ENCODE measurements at places on chromosomes 1 and 21.

GRCh38 chr1:90133133-90133532, 138.2 kb downstream of the ZNF326 start:
- peak; percentile 10 for DNase-seq

DNA sequence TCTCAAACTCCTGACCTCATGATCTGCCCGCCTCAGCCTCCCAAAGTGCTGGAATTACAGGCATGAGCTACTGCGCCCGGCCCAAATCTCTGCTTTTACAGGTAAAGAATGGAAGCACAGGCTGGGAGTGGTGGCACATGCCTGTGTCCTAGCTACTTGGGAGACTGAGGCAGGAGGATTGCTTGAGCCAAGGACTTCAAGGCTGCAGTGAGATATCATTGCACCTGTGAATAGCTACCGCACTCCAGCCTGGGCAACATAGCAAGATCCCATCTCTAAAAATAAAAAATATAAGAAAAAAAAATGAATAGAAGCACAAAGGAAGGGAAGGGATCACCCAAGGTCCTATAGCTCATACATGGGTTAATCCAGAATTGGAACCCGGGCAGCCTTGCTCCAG, 15.0 kb downstream of the ALPL start:
- no peak for DNase-seq

DNA sequence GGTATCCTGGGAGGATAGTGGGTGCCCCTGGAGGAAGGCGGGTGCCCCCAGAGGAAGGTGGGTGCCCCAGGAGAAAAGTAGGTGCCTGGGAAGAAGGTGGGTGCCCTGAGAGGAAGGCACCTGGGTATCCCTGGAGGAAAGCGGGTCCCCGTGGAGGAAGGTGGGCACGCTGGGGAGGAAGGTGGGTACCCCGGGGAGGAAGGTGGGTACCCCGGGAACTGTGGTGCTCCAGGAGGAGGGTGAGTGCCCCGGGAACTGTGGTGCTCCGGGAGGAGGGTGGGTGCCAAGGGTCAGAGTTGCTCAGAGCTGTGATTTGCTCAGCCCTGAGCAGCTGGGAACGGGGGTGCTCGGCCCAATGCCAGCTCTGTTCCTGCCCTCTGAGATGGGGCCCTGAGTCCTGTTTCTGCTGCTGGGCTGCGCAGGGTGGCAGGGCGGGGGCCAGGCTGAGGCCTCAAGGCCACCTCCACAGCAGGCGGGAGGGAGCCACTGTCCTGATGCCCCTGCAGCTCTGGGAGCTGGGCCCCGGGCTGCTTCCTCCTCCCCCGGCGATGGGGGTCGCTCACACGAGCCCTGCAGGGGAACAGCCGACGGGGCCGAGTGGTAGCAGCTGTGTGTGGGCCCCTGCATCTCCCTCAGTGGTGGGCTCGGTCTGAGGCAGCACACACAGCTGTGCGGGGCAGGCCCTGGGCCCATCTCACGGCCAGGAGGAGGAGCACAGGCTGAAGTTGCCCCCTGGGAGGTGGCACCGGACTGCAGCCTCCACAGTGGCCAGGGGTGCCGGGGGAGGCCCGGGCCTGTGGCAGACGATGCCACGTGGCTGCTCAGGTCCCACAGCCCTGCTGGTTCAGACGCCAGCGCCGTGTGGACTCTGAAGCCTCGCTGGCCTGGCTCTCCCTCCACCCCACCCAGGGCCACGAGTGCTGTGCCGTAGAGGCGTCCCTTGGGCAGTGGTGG, 57.4 kb downstream of the SLX9 start:
- DNase-seq = no peak

- no peak for DNase-seq
These were observed 47.6 kb downstream of the RHOU start for GRCh38 chr1:228782662-228783417.

- no peak for DNase-seq
These were observed 35.4 kb downstream of the PLPP3 start for GRCh38 chr1:56543783-56544612.

DNA sequence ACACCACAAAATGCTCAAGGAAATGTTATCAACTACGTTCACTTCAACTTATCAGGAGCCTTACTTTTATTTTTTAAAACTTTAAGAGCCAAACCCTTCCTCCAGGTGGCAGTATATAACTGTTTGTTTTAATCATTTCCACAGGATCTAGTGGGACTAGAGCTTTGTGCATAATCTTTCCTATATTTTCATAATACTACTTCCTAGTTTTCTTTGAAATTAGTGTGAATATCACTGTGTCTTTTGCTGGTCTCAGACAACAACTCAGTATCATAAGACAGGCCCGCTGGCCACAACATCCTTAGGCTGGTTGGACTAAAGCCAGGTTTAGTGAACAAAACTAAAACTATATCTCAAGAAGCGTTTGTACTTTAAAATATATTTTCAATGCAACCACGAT, 145.5 kb downstream of the TIAM1 start:
- DNase-seq = peak; percentile 33

GRCh38 chr21:31173881-31174555, 135.7 kb upstream of the KRTAP19-8 start:
- DNase-seq = no peak

GRCh38 chr1:11245904-11246719, 16.2 kb downstream of the MTOR start:
- DNase-seq = no peak

GRCh38 chr1:72278461-72278860, 3.9 kb downstream of the NEGR1 start:
- DNase-seq = no peak

- no peak for DNase-seq
These were observed 259.3 kb upstream of the CACYBP start for GRCh38 chr1:174740249-174740968.

- no peak for DNase-seq
These were observed 101.5 kb upstream of the TMEM51 start for GRCh38 chr1:15051882-15052528.

DNA sequence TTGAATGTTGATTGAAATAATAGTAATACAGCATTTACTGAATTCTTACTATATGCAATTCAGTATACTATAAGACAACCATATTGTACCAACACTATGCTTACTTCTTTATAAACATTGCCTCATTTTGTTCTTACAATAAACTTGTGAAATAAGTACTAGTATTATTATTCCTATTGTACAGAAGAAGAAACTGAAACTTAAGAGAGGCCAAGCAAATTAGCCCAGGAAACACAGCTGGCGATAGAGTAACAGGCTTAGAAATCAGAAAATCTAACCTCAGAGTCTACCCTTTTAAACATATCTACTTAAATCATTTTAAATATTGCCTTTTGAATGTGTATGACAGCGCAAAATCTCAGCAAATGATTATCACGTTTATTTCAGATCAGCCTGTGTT, 41.7 kb downstream of the FASLG start:
- no peak for DNase-seq

- no peak for DNase-seq
These were observed 15.7 kb downstream of the REG4 start for GRCh38 chr1:119795261-119796200.

DNA sequence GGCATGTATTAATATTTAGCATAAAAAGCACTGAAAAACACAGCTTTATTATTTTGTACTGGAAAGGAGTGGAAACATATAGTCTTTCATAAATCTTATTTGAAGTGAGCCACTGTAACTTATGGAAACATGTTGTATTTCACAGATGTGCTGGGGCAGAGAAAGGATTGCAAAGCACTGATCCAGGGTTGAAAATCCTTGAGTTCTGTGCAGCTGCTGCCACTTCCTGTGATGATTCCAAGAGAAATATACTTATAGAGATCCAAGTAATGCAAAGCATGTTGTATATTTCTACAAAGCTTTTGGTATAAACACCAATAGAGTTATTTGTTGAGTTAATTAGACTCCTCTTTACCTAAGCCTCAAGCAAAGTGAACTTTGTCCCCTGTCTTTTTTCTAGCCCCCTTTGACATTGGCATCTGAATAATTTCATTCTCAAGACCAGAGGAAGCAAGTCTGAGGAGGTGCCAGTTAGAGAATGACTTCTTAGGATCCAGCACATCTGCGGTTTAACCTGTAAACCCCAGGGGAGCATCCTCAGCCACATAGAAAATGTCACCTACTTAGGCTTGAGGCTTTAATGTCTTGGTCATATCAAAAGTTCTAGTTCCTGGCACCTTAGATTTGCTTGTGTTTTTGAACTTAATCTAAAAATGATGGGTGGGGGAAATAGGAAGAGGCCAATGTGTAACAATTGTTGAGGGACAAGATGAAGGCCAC, 173.3 kb downstream of the FASLG start:
- no peak for DNase-seq

- DNase-seq = no peak
These were observed 37.0 kb upstream of the PDE9A start for GRCh38 chr21:42616446-42616845.

DNA sequence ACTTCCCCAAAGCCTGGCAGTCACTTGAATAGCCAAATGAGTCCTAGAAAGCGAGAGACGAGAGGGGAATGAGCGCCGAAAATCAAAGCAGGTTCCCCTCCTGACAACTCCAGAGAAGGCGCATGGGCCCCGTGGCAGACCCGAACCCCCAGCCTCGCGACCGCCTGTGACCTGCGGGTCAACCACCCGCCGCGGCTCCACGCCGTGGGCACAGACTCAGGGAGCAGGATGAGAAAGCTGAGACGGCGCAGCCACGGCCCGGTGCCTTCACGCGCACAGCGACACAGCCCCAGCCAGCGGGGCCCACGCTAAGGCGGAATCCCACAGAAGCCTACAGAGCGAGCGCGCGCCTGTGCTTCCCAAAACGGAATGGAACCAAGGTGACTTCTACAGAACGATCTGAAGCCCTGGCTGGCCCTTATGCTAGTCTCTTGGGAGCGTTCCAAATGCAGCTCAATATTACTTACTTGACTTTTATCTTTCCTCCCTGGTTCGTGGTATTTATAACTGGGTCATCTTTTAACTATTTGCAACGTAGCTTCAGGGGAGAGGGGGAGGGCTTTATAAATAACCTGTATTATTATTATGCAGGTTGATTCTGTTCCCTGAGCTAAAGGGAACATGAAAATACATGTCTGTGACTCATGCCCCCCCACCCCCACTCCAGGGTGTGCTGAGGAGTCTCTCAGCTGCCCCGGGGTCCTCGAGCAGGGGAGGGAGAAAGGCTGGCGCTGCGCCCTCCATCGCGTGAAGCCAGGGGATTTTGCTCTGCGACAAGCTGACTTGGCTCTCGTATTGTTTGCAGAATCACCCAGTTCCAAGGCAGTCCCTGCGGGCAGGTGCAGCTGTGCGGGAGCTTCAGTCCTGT, 1.7 kb downstream of the TSPEAR start:
- DNase-seq = no peak

DNA sequence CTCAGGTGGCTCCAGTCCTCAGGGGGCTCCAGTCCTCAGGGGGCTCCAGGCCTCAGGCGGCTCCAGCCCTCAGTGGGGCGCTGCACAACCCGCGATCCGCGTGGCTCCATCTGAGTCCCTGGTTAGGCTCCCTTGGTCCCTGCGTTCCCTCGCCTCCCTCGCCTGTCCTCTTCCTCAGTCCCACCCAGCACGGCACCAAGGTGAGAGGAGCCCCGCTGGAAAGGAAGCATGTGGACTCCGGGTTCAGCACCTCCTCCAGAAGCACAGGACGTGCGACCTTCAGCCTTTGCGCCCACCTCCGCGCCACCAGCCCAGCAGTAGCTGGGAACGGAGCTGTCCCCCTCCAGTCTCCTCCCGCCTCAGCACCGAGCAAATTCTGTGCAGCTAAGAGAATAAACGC, 8.1 kb upstream of the OR2M5 start:
- DNase-seq = no peak

- DNase-seq = no peak
These were observed 17.1 kb upstream of the CCDC27 start for GRCh38 chr1:3735027-3735681.

DNA sequence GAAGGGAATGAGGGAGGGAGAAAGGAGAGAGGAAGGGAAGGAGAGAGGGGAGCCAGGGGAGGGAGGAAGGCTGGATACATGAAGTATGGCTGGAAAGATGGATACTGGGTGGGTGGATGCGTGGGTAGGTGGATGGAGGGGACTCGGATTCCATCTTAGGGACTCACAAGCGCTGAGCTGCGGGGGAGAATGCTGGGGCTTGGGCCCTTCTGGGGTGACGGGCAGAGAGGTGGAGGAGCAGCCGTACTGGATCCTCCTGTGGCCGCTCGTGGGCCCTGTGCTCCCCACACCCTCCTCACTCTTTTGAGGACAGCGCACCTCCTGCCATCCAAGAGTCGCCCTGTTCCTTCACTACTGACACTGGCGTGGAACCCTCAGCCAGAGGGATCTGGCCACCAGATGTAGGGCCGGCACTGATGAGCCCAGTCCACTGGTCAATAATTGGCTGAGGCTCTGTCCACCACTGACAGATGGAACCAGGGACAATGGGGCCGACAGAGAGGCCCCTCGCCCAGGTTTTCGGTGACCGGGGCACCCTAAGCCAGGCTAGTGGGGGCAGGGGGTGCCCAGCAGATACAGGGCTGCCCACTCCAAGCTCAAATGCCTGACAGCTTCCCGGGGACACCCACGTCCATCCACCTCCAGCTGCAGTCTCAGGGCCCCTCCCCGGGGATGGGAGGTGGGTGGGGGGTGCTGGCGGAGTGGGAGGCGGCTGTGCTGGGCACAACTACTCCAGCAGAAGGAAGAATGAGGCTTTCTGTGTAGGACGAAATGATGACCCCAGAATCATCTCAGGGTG, 4.4 kb upstream of the ACTRT2 start:
- no peak for DNase-seq

GRCh38 chr1:162578071-162578700, 16.7 kb downstream of the UAP1 start:
- no peak for DNase-seq

DNA sequence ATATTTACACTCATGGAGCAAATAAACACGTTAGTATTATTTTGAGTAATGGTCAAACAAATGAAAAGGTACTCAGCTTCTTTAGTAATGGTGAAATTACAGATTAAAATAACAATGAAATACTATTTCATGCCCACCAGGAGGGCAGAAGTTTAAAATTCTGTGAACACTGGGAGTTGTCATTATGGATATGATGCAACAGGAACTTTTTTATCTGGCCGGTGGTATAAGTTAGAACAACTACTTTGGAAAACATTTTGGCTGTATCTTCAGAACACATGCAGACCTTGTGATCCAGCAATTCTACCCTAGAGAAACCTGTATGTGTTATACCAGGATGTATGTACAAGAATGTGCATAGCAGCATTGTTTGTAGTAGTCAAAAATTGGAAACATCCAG, 23.2 kb upstream of the PPP1R8 start:
- no peak for DNase-seq
